ENCODE measurements at places on chromosomes 3 and 15. TPM values are rescaled to one million over a fixed set of nuclear protein-coding genes. Genes with fewer than 3 reads are reported as not detected.

GRCh38 chr3:177371888-177372287 is 174.6 kb upstream of the TBL1XR1 start:
- H3K4me3 ChIP-seq, result no peak overlapping the region
- no peak overlapping the region for H3K27ac ChIP-seq
- H3K36me3 ChIP-seq, result no peaks in the 10 kb centered on the region
- H3K27me3 ChIP-seq, result no peaks in the 10 kb centered on the region
- no peak for DNase-seq

GRCh38 chr3:49054344-49054862 is 25.2 kb upstream of the IMPDH2 start:
- peaks cover 54% of the 10 kb centered on the region for H3K36me3 ChIP-seq
- H3K27ac ChIP-seq, result no peak overlapping the region
- H3K27me3 ChIP-seq, result no peaks in the 10 kb centered on the region

Gene ARHGAP31
- total RNA-seq, result 13.6 TPM

Gene APBA2
- total RNA-seq, result 13.9 TPM

All from CD4-positive, CD25-positive, alpha-beta regulatory T cell (primary cell).